ENCODE measurements at places on chromosomes 1 and 21.

DNA sequence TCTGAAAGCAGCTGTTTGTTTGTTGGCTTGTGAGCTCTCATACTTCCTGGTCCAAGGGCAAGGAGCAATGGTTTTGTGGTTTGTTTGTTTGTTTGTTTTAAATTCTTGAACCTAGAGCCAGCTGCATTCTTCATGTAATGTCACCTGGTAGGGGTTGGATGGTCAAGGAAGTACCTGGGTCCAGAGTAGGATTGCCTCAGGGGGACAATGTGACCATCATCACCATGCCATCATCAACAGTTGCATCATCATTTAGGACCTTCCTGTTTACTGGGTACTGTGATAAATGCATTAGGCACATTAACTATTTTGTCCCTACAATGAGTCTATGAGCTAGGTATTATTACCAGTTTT lies 14.7 kb upstream of the MYOG start:
- no peak for DNase-seq

GRCh38 chr1:99531578-99532275 lies 114.2 kb upstream of the PALMD start:
- no peak for DNase-seq

GRCh38 chr1:186183219-186183618 lies 191.8 kb downstream of the TPR start:
- DNase-seq: no peak

- no peak for DNase-seq
These were observed 33.8 kb downstream of the TMCO1 start for GRCh38 chr1:165734906-165735305.

GRCh38 chr1:17759114-17759513 lies 4.0 kb downstream of the ACTL8 start:
- no peak for DNase-seq

- no peak for DNase-seq
These were observed 9.0 kb upstream of the ABCG1 start for GRCh38 chr21:42209801-42210479.

DNA sequence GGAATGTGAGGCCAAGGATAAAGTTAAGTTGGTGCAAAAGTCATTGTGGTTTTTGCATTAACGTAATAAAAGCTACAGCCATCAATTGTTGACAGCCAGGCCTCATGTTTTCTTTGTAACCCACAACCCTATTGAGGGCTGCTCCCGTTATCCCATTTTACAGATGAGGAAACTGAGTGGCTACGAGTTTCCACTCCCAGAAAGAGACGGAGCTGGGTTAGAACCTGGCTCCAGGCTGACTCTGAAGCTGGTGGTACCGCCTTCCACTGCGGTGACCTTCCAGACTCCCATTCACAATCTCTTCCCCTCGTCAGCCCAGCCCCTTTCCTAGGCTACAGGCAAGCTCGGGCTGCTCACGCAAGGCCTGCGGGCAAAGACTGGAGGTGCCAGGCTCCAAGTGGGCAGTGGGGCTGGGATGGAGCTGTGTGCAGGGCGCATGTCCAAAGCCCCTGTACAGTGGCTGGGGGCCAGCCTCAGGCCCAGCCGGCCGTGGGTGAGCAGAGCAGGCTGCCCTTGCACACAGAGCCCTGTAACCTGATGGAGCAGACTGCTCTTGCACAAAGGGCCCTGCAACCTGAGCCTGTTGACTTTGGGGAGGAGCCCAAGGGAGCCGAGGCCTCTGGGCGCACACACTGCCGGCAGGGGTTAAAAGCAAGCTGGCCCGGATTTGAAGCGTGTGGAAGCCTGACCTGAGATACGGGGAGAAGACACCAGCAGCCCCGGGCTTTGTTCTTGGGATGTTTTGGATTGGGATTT lies 97.4 kb upstream of the TMPRSS2 start:
- no peak for DNase-seq

- no peak for DNase-seq
These were observed 7.3 kb upstream of the GJA9 start for GRCh38 chr1:38888423-38889333.

DNA sequence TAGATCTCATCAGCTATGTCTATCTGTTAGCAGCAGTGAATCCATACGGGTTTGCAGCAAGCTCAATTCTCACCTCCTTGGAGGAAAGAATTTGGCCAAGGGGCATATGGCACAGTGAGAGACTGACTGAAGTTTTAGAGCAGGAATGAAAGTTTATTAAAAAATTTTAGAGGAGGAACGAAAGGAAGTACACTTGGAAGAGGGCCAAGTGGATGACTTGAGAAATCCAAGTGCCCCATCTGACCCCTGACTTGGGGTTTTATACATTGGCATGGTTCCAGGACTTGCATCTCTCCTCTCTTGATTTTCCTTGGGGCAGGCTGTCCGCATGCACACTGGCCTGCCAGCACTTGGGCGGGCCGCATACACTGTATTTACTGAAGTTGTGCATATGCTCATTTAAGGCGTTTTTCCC lies 9.2 kb upstream of the OSBPL9 start:
- DNase-seq: no peak

- DNase-seq: no peak
These were observed 25.9 kb upstream of the TARDBP start for GRCh38 chr1:10986525-10986890.

DNA sequence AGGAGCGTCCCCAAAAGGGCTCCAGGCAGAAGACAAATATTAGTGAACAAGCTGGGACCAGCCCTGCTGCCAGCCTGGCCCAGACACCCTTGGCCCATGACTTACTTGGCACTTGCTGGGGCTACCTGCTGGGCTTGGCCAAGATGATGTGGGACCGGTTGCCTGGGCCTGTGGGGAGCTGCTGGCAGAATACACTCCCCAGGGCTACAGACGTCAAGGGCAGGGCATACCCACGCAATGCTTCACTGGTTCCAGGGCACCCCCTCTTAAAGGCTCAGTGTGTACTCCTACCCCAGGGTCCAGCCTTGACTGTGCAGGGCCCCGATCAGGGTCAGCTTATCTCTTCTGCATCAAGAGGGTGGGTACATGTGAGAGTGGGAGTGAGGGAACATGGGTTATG lies 106.5 kb upstream of the SLC2A1 start:
- DNase-seq: no peak

DNA sequence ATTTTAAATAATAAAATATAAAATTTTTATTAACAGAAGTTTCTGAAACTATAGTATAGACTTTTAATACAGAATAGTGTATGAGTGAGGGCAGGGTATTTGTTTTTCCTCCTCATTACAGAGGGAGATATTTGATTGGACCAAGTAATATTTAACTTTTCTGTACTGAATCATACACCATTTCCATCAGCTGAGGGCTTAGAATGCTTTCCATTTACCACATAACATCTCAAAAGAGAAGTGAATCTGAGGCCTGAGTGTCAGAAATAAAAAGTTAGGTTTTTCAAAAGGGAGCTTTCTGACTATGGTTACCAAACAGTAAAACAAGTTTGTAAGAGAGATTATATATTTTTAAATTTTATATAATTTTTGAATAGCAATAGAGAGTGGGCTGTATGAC lies 29.5 kb downstream of the TLCD4 start:
- no peak for DNase-seq

DNA sequence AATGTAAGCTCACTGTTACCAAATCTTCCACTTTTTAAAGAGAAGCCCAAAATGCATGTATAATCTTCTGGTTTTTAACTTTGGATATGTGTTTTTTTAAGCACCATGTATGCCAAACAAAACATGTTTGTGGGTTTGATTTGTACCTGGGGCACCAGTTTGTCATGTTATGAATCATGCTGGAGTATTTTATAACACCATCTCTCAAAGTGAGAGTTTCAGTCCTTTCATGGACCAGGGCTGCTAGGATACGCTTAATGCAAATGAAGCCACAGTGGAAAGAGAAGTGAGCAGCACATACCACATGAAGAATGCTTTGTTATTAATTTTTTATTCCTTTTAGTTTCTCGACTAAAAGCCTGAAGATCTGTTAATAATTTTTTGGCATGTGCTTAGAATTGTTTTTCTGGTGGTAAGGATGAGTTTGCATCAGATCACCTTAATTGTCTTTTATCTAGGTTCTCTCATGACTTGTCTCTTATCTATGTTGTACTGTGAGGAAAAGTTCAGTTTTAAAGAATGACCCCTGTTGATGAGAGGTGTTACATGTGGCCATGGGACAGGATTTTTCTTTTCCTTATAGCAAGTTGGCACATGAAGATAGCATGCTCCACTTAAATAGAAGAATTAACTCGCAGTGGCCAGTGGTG lies 2.0 kb upstream of the RABGAP1L start:
- DNase-seq: no peak

DNA sequence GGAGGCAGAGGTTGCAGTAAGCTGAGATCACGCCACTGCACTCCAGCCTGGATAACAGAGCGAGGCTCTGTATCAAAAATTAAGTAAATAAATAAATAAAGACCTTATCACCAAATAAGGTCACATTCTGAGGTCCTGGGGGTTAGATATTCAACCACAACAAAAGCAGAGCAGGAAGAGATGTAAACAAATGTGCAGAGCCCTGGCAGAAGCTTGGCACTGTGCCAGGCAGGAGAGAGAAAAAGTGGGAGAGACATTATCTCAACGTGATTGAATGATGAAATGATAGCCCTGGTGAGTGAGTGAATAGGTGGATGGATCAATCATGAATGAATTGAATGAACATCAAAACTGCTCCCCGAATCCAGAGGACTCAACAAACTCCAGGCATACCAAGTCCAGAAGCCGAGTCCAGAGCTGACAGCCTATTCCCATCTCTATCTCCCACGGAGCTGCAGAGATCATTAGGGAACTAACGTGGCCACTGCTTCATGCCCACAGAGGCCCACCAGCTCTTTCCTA lies 150.7 kb downstream of the TOMM20 start:
- no peak for DNase-seq

DNA sequence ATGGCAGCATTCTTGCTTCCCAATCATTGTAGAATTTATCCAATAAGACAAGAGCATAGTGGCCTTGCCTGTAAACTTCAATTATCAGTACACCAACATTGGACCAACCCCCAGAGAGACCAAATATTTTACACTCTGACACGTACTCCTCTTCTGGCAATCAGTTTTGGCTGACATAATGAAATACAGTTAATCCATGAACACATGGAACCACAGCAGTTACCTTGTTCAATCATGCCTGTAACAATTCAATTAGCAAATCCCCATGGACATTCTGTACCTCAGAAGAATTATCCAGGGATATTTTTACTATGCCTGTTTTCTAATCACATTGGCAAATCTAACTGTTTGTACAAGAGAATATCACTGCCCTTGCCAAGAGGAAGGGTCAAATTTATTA lies 2162.0 kb downstream of the MRPL39 start:
- DNase-seq: no peak

- DNase-seq: no peak
These were observed 17.4 kb downstream of the C1QB start for GRCh38 chr1:22670352-22670975.

GRCh38 chr1:184708084-184708676 lies 46.5 kb downstream of the EDEM3 start:
- DNase-seq: no peak

GRCh38 chr21:42460391-42461184 lies 35.4 kb downstream of the RSPH1 start:
- no peak for DNase-seq

GRCh38 chr1:58927722-58928085 lies 143.9 kb upstream of the JUN start:
- DNase-seq: no peak

DNA sequence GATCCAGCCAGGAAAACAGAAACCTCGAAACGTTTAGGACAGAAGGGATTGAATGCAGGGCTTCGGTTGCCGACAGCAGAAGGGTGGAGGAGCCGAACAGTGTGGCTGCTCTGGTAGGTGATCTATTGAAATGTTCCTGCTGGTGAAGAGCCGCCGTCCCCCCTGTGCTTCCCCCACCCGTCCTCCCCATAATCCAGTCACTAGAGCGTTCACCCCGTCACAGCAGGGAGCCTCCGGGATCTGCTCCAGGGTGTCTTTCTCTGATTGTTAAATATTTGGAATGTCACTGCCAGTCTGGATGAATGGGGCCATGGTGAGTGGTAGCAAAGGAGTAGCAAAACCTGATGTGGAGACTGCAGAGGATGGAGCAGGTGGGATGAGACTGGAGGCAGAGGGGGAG lies 255.1 kb upstream of the CSF3R start:
- no peak for DNase-seq

- DNase-seq: no peak
These were observed 75.4 kb downstream of the UBE4B start for GRCh38 chr1:10108134-10108663.

GRCh38 chr1:95916616-95917015 lies 682.6 kb downstream of the RWDD3 start:
- DNase-seq: no peak

DNA sequence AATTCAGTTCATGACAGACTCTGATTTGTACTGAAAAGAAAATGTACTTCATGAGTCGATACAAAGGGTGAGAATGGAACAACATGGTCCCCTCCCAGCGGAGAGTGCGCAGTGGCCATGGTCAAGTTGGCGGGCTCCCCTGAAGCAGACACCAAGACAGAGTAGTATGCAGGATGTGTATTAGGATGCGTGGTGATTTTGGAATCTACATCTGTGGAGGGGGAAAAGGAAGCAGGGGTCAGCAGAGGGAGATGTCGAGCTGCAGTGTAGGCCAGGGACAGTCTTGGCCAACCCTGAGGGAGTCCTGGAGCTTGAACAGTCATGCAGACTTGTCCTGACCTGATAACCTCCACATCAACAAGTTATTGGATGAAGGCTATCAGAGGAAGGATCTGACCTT lies 481.0 kb downstream of the OMA1 start:
- DNase-seq: no peak

- no peak for DNase-seq
These were observed 15.5 kb upstream of the GSTM4 start for GRCh38 chr1:109640285-109640865.

GRCh38 chr1:8477166-8477982 lies 159.5 kb downstream of the SLC45A1 start:
- DNase-seq: no peak

DNA sequence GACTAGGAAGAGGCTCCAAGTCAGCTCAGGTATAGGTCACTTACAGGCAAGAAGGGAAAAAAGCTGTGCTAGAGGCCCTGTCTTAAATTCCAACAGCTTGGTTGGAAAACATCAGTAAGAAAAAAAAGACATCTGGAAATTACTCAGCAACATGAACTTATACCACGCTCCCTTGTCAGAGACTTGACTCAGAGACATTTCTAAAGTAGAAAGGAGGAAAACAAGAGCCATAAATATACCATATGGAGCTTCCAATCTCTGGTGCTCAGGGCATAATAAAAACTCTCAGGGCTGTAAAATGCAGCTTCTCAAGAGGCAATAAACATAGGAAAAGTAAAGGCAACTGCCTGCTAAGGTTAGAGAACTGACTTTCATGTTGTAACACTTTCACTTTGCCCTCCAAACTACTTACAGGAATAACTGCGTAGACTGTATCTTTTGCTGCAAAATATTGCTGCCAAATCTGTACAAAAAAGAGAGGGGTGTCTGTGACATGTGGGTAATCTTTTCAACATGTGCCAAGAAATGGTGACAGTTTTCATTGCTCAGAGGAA lies 14.7 kb downstream of the ATPAF1 start:
- no peak for DNase-seq
